ENCODE measurements at places on chromosomes 7 and 10.

DNA sequence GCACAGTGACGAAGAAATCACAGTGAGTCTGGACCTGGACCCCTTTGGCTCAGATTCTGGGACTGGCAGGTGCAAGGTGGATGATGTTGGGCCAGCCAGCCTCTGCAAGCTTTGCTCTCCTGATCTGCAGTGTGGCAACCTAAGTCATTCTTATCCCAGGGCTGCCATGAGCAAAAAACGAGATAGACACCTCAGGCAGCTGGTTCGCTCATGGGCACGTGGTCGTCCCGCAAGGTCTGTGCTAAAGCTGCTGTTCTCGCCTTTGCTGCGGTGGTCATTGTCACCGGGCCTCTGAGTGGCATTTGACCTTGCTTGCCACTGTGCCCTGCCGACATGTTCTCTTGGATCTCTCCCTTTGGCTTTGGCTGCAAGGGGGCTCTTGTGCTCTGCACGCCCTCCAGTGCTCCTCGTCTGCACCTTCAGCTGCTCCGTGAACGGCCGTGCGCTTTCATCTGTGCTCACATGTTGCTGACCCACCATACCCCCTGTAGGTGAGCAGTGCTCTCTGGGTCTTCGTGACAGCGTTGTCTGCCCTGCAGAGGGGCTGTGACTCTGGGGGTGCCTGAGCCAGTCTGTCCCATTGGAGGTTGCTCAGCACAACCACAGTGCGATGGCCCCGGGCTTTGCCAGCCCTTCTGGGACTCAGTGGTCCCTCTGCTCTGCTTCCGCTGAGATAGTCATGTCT, 317.0 kb downstream of the GLRX3 start:
- no peak for DNase-seq

DNA sequence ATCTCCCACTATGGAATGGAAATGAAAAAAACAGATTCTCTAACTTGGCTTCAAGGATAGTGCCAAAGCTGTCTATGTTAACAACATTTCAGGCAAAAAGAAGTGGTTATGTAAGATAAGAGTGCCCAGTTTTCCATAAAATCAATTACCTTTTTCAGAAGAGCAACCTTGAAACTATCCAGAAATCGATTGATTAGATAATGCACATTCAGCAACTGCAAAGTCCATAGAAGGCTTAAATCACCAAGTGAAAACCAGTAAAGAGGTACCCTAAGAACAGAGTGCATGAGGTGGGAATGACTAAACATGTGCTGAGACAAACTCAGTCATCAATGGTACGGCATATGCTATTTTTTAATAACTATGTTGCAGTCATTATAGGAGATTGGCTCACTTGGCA, 71.9 kb upstream of the TNKS2 start:
- no peak for DNase-seq

DNA sequence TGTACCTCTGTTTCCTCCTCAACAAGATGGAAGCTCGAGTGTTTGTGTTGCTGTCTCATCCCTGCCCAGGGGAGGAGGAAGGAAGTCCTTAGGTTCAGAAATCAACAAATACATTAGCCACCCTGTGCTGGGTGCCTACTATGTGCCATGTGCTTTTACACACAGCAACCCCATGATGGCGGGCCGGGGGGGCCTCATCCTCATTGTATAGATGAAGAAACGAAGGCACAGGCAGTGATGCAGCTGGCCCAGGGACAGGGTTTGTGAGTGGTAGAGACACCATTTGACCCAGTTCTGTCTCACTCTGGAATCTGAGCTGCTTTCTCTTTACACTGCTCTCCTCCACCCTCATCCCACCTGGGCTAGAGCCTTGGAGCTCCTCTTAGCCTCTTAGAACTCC, 1.9 kb upstream of the CALHM2 start:
- DNase-seq, result no peak

DNA sequence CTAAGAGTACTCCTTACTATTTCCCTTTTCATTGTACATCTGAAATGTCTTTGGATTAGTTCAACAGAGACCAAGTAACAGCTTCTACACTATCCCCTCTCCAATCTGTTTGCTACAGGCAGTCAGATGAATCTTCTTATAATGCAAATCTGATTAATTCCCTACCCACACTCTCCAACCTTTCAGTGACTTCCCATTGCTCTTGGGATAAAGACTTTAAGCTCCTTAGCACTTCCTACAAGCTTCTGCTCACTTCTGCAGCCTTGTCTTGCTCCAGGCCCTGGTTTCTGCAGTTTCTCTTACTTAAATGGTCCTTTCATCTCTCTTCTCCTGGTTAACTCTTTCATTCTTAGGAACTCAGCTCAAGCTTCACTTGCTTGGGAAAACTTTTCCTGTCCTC, 65.2 kb upstream of the FEZF1 start:
- DNase-seq, result no peak

GRCh38 chr7:113715981-113716856, 202.6 kb downstream of the PPP1R3A start:
- no peak for DNase-seq

DNA sequence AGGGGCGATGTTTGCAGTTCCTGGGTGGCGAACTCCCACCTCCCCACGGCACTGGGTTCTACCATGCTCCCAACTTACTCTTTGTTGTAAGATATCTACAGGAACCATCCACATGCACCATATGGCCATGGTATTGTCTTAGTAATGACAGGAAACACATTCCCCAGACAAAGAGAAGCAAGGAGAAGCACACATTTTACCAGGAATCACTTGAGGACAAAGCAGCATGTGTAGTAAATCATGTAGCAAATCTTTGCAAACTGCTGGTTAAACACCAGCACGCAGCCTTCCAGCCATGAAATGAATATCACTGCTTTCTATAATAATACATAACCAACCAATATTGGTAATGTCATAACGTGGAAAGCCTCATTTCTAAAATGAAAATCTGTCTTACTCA, 101.2 kb downstream of the NRP1 start:
- no peak for DNase-seq

DNA sequence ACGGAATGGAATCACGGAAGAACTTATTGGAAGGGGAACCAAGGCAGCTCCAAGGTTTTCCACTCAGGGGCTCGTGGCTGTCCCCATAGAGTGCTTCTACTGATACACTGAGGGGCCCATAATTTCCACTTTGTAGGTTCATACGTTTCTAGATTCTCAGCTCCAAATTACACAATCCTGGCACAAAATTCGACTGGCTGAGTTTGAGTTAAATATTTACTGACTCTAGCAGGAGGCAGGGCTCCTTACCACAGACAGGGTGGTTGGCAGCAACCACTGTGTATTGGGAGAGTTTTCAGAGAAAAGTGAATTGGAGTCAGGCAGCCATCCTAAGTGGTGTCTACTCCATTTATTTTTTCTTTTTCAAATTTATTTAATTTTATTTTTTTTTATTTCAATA, 55.4 kb upstream of the SEC61G start:
- DNase-seq, result no peak

- DNase-seq, result no peak
Measured at GRCh38 chr7:113812591-113813255, 106.1 kb downstream of the PPP1R3A start.

GRCh38 chr7:122833888-122834570, 52.2 kb downstream of the CADPS2 start:
- no peak for DNase-seq

DNA sequence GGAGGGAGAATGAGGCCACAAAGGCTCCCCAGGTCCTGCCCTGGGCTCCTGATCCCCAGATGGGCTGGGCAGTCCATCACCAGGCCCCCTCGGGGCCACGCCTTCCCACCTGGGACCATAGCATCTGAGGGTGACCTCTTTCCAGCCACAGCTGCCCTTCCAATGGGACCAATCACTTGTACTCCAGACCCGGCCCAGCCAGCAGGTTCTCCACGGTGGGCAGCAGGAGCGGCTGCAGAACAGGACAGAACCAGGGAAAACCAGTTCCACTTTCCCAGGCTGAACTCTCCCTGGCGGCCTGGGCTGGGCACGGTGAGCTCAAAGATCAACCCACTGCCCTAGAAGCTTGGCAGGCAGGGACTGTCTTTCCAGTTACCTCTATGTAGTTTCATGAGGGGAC, 257.6 kb downstream of the MAD1L1 start:
- no peak for DNase-seq
